ENCODE measurements at places on chromosomes 13 and 19.

DNA sequence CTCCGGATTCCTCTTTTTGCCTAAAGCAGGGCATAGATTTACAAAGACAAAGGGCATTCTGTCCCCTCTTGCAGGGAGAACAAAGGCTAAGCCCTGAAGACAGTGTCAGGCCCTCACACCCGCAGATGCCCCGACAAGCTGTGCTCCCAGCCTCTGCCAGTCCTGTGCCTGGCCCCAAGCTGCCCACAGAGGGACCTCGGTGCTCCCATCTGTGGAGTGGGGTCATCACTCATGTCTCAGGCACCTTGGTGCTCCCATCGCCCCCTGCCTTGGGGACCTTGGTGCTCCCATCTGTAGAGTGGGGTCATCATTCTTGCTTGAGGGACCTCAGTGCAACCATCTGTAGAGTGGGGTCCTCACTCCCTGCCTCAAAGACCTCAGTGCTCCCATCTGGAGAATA, 24.3 kb downstream of the C13orf46 start:
- no peak for DNase-seq

- DNase-seq, result peak; percentile 13
These were observed 18.7 kb downstream of the GPR180 start for GRCh38 chr13:94620286-94620896.

DNA sequence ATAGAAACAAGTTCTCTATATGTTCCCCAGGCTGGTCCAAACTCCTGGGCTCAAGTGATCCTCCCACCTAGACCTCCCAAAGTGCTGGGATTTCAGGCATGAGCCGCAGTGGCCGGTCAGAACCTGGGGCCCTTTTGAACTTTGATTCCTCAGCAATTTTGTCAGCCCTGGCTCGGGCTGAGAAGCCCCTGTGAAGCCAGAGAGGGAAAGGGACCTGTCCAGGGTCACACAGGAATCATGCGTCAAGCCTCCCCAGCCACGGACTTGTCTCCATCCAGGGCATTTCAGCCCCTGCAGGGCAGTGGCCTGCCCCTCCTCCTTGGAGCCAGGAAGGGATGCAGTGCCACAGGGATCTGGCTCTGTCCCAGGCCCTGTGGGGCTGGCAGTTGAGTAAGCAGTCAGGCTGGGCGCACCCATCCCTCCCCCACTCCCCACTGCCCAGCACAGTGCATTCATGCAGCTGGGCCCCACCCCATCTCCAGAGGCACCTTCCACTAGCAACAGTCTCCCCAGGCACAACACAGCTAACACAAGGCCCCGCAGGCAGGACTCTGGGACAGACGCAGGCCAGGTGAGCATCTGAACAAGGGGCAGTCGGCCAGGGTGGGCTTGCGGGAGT, at the start of gene CAPS:
TSS of gene CAPS (plus strand) at position 516 of the 619 bp plus-strand sequence. CDS start 153 bp downstream, outside the sequence.
- no peak for DNase-seq

GRCh38 chr19:28436320-28436719, 776.6 kb downstream of the UQCRFS1 start:
- no peak for DNase-seq

DNA sequence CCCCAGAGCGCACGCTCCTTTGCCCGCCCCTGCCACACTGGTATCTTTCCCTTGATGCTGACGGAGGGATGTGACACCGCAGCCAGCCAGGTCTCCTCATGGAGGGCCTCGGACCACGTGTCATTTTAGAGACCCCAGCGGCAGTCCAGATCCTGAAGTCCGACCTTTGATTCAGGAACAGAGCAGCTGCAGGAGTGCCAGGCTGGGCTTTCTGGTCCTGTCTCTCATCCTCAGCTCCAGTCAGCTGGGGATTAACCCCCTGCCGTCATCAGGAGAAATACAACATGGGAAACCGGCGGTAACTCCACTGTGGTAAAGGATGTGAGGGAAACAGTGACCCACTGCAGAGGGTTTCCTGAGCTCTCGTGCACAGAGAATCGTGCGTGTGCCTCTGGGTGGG, 140.6 kb downstream of the SIPA1L3 start:
- DNase-seq, result no peak
